ENCODE measurements at places on chromosomes 4 and X.

GRCh38 chr4:102736636-102737549 is 23.9 kb downstream of the MANBA start:
- DNase-seq: no peak

DNA sequence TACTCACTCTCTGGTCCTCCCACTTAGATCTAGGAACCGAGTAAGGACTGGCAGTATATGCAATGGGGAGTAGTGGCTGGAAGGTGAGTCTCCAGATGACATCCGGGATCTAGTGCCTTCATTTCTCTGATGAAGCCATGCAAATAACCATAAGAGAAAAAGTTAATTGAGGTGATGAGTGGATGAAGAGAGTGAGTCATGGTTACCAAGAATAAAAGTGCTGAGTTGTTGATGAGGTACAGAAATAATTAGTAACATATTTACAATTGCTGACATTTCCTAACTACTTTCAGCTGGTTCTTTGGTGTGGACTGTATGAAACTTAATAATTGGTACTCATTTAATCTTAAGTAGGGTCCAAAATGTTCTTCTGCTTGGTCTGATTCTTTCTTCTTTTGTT is 146.7 kb upstream of the PITX2 start:
- no peak for DNase-seq

- DNase-seq: no peak
Measured at GRCh38 chr4:17497890-17498523, 13.9 kb downstream of the QDPR start.

GRCh38 chr4:7434141-7434765 is 477 bp downstream of the PSAPL1 start:
- DNase-seq: no peak

DNA sequence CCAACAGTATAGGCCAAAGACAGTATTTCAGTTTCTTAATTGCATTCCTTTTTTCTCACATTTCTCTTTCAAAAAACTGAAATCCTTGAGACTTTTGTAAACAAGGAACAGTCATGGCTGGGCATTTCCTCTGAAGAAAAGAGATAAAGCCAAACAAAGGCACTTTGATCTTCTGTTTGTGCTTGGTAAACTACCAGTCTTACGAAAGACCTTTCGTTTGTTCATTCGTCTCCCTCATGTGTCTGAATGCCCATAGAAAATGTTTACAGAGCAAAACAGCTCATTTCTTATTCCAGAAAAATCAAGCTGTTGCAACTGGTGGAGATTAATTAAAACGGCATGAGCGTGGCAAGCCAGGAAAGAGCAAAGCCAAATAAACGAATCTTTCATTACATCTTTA is 178.0 kb downstream of the GASK1B start:
- no peak for DNase-seq

Data from tibial nerve (tissue), 4 donors.